Inflammatory macrophage (primary cell): ENCODE measurements at places on chromosomes 12 and 14.

GRCh38 chr12:42660968-42661937 is 71.7 kb upstream of the PRICKLE1 start:
- DNase-seq: no peak

- no peak for DNase-seq
These were observed 1.4 kb upstream of the PDE3A start for GRCh38 chr12:20366776-20367409.

GRCh38 chr12:12466157-12466556 is 96.5 kb downstream of the DUSP16 start:
- DNase-seq: no peak

DNA sequence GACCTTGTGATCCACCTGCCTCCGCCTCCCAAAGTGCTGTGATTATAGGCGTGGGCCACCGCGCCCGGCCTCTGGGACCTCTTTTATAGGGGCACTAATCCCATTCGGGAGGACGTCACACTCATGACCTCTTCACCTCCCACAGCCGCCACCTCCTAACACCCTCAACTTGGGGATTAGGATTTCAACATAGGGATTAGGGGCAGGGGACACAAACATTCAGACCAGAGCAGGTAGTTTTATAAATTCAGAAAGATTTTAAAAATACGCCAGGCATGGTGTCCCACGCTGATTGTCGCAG is 49.4 kb downstream of the TPCN1 start:
- no peak for DNase-seq

DNA sequence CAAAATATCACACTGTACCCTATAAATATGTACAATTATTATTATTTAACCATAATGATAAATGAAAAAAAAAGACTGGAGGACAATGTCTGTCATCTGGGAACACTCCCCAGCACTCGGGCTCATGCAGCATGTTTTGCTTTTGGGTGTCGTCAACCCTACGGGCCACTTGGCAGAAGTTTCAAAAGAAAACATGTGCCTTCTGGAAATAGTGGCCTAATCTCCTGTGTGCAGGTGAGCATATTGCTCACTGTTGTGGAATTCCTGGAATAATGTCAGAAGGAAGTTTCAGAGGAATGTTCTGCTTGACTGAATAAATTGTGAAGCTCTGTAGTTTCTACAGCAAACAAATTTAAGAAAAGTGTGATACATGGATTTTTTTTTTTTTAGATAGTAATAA is 298.3 kb downstream of the SSPN start:
- DNase-seq: no peak

- no peak for DNase-seq
These were observed 9.6 kb upstream of the FOXG1 start for GRCh38 chr14:28756884-28757570.

DNA sequence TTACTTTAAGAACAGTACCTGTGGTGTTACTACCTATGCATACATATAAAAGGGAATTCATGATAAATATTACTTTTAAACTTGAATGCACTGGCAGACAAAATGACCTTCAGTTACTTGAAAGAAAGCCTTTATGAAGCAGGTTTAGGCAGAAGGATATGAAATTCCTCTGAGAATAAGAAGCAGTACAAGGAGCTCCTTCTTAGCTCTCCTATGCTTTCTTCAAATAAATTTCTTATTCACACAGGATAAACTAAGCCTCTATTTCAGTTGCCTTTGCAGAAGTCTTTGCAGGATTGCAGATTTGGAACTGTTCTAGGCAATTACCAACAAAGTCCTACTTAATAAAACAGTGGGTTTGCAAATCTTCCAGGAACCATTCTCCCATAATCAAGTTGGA is 1.0 kb downstream of the EPYC start:
- no peak for DNase-seq

DNA sequence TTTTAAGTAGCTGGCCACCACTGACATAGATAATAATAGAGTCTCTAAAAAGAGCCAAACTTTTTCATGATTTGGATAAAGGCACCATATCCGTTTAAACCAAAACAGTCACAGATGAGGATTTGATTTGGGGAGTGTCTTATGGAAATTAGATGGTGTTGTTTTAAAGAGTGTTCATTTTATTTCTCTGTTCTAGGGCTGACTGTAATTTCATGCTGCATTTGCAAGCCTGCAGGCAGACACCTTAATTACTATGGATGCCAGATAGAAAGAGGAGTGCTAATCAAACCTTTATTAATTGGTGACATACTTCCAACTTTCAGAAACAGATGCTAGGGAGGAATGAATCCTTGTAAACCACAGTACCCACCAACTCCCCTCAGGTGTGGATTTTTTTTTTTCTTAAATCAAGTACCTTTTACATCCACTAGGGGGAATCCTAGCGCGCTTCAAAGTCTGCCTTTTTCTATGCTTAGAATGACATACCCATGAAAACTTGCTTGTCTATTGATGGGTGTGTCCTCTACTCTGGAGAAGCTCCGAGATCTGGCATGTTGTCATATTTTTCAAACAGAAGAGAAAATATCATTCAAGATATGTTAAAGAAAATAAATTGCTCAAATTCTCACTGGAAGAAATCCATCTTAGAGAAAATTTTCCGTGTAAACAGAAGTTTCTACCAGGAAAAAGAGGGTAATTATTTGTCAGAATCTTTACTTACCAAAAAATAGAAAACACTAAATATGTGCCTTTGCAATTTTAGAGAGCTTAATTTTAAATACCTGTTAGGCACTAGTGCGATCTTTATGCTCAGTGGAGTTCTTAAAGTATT is 14.2 kb upstream of the PLXNC1 start:
- peak; percentile 72 for DNase-seq

GRCh38 chr14:33364466-33364865 is 425.8 kb downstream of the NPAS3 start:
- no peak for DNase-seq

GRCh38 chr12:4369548-4369947 is 10.0 kb downstream of the FGF23 start:
- DNase-seq: no peak

DNA sequence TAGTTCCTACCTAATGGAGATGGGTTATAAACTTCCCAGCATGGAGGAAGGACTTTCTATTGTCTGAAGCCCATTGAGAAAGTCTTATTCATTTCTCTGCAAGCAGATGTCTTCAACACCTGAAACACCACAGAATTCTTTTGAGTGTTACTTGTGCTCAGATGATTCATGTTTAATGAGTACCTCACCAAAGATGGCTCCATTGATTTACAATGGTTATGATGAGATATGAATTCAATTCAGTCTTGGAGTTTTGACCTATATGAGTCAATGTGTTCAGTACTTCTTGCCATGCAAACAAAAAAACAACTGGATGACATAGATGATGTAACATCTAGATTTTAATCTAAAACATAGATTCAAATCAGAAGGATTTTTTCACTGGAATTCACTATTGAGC is 15.4 kb upstream of the PAWR start:
- DNase-seq: no peak

- peak; percentile 84 for DNase-seq
These were observed 2.7 kb upstream of the GALNT6 start for GRCh38 chr12:51393676-51394545.

- DNase-seq: no peak
These were observed 991.2 kb downstream of the FLRT2 start for GRCh38 chr14:86521031-86521730.

DNA sequence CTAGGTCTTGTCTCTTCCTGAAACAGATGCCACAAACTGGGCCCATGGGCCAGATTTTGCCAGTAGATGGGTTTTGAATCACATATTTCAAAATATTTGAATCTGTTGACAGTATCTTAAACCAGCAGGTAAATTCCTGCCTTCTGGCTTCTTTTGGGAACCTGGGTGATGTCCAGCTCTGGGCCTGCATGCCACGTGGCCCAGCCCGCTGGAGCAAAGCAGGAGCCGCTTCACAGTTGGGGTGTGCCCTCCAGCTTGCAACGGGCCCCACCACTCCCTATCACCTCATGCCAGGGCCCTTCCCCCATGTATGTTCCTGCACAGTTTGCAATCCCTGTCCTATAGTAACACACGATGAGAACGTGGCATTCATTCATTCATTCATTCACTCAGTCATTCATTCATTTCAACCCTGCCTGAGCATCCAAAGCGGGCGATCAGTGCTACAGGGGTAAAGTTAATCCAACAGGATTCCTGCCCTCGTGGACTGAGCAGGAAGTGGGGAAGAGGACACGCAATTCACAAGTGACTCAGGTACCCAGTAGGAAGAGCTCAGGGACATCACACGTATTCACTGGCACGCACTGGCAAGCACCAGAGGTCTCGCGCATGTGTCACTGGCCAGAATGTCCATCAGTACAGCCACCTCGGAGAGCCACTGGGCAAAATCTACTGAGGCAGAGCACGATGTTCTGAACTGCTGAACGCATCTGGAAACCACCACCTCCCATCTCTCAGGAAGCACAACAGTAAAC is 27.8 kb downstream of the SCARB1 start:
- DNase-seq: no peak

- DNase-seq: no peak
These were observed 342.0 kb downstream of the NPAS3 start for GRCh38 chr14:33280646-33281045.

GRCh38 chr12:63924781-63925180 is 80.3 kb downstream of the SRGAP1 start:
- no peak for DNase-seq

DNA sequence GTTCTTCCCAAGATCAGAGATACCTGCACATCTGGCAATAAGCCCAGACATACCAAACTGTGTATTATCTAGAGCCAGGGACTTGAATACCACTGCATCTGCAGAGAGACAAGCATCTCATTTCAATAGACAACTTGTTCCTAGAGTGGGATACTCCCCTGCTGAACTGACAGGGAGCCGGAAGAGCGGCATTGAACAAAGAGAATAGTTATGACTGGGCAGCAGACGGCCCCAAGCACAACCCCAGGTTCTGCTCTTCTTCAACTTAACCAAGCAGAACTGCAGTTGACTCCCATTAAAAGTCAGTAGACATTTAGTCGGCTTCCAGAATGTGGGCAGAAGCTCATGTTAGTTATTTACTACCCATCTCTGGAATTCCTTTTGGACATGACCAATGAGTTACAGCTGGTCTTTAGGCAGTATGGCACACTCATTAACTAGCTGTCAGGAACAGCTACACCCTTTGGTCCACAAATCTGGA is 112.9 kb downstream of the HMGA2 start:
- DNase-seq: no peak

- no peak for DNase-seq
These were observed 332.9 kb downstream of the TMEM132D start for GRCh38 chr12:129570796-129571400.

DNA sequence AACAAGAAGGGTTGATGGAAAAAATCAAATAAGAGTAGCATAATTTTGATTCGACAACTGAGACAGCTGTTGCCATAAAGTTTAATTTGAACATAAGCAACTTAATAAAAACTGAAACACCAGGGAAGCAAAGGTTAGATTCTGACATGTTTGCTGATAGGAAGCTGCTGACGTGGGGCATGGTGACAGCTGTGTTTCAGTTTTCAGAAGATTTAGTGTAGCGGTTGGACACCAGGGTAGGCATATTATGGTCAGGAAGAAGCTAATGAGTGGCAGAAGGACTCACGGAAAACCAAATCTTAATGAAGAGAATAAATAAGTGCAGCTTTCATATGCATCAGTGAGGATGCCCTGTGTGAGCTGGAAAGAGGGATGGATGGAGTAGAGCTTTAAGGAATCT is 336.7 kb upstream of the RPL10L start:
- no peak for DNase-seq

DNA sequence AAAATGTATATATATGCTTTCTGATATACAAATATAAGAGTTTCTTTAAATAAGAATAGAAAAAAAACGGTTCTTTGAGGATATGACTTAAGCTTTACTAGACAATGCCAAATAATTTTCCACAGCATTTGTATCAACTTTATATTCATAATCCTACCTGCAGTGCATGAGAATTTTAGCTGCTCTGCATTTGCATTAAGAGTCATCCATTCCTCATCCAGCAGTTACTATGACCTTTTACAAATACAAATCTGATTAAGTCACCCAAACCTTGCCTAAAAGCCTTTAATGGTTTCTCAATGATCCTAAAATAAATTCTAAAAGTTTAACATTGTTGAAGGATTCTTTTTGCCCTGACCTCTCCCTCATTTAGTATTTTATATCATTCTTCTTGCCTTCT is 116.5 kb downstream of the MGAT4C start:
- DNase-seq: no peak

- peak; percentile 36 for DNase-seq
These were observed 601 bp downstream of the COX14 start for GRCh38 chr12:50112456-50113218.

- DNase-seq: no peak
These were observed 12.8 kb upstream of the PALS1 start for GRCh38 chr14:67228325-67228984.

GRCh38 chr14:26897196-26897595 is 299.4 kb upstream of the NOVA1 start:
- DNase-seq: no peak

DNA sequence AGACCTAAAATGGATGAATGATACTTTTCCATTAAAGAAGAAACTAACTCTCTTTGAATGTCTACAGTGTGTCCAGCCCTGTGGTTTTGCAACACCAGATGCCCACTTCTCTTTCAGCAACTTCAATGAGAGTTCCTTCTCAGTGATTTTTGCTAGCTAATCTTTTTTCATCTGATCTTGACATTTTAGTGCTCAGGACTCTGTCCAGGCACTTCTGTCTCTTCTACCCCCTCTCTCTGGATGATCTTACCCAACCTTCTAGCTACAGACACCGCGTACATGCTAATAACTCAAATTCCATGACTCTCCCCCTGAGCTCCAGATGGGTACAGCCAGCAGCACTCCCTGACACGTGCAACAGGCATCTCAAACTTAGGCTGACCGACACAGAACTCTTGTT is 161.1 kb upstream of the FOXN3 start:
- peak; percentile 72 for DNase-seq

- DNase-seq: no peak
These were observed 49.8 kb downstream of the CKAP4 start for GRCh38 chr12:106197906-106198623.

GRCh38 chr14:33734387-33734786 is 216.5 kb downstream of the EGLN3 start:
- no peak for DNase-seq

GRCh38 chr14:89444044-89444443 is 27.0 kb upstream of the FOXN3 start:
- DNase-seq: peak; percentile 65

- DNase-seq: no peak
These were observed 103.7 kb upstream of the NUDT4 start for GRCh38 chr12:93273834-93274564.
